ENCODE measurements at places on chromosomes 13 and 19.

DNA sequence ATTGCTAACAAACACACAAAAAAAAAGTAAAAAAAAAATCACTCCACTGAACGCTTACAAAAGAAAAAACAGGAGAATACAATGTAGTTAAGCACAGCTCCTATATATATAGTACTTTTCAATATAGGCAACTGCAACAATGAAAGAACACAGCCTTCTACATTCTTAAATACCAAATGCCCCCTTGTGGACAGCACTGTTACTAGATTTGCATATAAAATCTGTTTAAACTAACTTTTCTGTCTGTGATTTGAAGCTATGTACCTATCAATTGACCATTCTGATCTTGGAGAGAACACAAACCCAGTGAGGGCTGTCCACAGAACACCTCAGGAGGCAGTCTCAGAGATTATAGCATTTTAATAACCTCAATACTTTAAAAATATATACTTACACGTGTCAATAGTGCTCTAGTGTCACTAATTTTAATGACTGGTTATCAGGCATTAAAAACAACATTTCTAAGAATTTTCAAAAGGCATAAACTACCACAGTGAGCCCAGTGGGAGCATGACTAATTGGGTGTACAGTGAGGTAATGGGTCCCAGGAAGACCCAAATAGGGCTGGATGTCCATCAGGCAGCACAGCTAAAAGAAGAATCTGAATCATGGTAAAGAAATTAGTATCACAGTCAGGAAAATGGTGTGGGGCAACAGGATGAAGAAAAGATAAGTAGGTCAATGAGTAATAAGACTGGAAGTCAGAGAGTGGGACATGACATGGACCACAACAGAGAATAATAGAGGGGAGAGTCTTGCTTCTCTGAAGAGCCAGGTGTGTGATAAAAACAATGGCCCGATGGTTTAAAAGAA, 22.2 kb downstream of the CCDC169 start:
- no peak for DNase-seq

- no peak for DNase-seq
Measured at GRCh38 chr19:49241769-49242168, 83.2 kb downstream of the SLC6A16 start.

DNA sequence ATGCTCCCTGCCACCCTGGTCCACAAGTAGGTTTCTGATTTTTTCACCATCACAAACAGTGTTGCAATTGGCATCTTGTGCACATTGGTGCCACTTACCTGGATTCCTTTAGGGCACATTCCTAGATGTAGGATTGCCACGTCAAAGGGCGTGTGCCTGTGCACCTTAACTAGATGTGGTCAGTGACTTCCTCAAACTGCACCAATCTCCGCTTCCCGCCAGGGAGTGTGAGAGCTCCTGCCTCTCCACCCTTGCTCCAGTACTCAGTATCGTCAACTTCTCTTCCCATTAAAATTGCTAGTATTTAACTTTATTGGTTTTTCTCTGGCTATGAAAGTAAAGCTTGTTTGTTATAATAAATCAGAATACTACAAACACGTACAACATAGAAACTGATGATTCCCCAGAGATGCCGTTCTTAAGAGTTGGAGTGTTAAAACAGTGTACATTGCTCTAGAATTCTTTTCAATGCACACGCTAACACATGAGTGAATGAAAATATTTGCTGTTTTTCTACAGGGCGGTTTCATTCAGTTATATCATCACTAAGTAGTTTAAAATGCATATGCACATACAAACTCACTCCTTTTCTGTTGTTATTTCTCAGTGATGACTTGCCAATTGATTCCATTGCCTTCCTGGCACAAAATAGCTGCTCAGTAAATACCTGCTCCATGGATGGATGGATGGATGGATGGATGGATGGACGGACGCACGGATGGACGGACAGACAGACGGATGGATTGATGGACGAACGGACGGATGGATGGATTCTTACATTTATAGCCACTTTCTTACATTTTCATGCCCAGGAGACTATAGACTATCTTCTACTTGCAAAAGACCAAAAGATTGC, 23.4 kb downstream of the CCNE1 start:
- DNase-seq, result no peak

DNA sequence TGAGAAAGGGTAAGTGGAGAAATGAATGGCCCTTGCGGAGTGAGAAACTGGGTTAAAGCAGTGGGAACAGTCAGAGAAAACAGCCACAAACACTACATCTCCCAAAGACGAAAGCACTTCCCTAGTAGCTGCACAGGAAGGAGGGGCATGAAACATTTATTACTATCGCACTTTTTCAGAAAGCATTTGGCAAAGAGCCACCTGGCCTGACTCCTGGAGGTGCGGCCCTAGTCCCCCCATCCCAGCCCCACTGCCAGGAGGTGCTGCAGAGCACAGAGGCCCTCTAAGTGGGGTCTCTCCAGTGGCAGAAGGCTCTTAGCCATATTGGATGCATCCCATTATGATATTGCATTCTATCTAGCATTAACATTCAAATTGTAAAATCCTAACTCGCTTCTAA, 55.8 kb downstream of the MTMR6 start:
- DNase-seq, result no peak

GRCh38 chr19:40392894-40393517, 3.0 kb upstream of the HIPK4 start:
- DNase-seq, result no peak

DNA sequence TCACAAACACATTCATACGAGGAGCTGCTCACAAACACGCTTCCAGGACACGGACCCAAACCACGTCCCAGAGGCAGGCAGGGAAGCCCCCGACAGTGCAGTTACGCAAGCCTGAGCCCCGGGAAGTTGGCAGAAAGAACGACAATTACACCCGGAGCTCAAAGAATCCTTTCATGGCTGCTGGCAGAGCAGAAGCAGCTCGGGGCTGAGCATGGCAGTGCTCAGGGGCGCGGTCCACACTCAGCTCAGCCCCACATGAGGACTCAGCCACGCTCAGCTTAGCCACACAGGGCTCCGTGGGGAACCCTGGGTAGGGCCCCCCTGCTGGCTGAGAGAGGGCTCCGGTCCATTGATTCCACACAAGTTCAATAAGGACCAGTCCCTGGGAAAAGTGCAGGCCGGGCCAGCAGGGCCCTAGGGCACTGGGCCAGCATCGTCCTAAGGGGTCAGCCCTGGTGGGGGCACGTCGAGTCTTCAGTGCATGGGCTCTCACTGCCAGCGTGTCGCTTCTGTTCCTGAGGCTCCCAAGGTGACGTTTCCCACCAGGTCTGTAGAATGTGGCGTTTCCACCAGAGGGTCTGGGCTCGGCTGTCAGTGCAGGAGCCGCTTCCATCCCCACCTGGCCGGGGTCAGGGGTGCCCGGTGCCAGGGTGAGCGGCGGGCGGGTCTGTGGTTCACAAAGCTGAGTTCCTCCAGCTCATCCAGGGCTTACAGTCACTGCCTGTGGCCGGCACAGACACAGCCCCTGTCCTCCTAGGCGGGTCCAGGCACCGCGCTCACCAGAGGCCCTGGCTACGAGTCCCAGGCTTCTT, 23.1 kb downstream of the GAS6 start:
- DNase-seq, result no peak
